Activated CD8-positive, alpha-beta T cell treated with anti-CD3 and anti-CD28 coated beads for 36 hours (primary cell): ENCODE measurements at places on chromosomes 1 and 21. TPM values are rescaled to one million over a fixed set of nuclear protein-coding genes. Genes with fewer than 3 reads are reported as not detected.

- DNase-seq, result no peak
These were observed 73.8 kb upstream of the SSX2IP start for GRCh38 chr1:84763912-84764680.

GRCh38 chr1:147897029-147897752 is 5.4 kb upstream of the GJA8 start:
- DNase-seq, result no peak

GRCh38 chr1:20875198-20875973 is 88.3 kb upstream of the HP1BP3 start:
- no peak for DNase-seq

DNA sequence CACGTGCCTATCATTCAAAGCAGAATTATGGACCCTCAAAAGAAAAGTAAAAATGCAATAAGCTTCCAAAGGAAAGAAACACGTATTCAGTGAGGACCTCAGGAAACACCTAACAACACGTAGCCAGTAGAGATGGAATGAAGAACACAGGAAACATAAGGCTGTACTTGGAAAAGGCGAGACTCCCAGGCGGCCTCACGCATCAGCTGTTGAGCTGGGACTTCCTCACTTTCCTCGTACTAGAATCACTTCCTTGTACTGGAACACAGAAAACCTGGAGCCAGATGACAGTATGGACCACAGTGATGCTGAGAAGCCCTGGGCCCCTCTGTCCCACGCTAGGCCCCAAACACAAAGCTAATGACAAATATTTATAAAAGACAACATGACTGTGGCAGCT is 94.4 kb upstream of the BACE2 start:
- DNase-seq, result no peak

DNA sequence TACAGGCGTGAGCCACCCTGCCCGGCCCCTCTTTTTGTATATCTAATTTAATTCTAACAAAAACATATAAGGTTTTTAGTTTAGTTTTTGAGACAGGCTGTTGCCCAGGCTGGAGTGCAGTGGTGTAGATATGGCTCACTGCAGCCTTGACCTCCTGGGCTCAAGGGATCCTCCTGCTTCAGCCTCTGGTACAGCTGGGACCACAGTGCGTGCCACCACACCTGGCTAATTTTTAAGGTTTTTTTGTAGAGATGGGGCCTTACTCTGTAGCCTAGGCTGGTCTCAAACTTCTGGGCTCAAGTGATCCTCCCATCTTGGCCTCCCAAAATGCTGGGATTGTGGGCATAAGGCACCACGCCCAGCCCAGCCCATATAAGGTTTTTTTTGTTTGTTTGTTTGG is 18.8 kb downstream of the ENSA start:
- no peak for DNase-seq

DNA sequence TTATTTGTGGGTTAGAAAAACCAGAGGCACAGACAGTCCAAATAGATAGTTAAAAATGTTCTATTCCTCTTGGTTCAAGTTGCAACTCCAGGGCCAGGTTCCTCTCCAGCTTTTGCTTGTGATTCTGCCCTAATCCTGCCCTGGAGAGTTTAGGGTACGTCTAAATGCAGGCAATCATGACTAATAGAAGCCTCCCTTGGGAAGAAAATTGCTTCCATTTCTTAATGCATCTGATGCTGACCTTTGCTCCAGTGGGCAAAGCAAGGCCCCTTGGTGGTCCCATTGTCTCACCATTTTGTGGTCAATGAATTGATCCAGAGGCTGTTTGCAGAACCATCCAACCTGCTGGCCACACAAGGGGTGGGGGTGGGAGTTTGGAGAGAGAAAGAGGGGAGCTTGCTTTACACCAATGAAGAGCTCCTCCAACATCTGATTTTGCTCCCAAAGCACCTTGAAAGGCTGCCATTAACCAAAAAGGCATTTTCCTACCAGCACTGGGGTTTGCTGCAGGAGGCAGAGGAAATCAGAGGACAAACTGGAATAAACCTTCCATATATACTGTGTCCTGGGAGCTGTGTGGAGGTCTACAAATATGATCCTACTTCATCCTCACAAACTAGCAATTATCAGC is 31.3 kb downstream of the C8B start:
- no peak for DNase-seq

- DNase-seq, result no peak
These were observed 13.7 kb downstream of the PYHIN1 start for GRCh38 chr1:158945061-158945460.

GRCh38 chr1:24501371-24502064 is 1.1 kb upstream of the RCAN3 start:
- DNase-seq, result peak; percentile 71

- no peak for DNase-seq
These were observed 28.5 kb downstream of the KNCN start for GRCh38 chr1:46522969-46523320.

- no peak for DNase-seq
These were observed 20.5 kb upstream of the ZBTB18 start for GRCh38 chr1:244030481-244031040.

GRCh38 chr21:26973226-26973625 is 6.3 kb upstream of the ADAMTS5 start:
- DNase-seq, result no peak

GRCh38 chr21:17725339-17725738 is 93.8 kb downstream of the C21orf91 start:
- no peak for DNase-seq

DNA sequence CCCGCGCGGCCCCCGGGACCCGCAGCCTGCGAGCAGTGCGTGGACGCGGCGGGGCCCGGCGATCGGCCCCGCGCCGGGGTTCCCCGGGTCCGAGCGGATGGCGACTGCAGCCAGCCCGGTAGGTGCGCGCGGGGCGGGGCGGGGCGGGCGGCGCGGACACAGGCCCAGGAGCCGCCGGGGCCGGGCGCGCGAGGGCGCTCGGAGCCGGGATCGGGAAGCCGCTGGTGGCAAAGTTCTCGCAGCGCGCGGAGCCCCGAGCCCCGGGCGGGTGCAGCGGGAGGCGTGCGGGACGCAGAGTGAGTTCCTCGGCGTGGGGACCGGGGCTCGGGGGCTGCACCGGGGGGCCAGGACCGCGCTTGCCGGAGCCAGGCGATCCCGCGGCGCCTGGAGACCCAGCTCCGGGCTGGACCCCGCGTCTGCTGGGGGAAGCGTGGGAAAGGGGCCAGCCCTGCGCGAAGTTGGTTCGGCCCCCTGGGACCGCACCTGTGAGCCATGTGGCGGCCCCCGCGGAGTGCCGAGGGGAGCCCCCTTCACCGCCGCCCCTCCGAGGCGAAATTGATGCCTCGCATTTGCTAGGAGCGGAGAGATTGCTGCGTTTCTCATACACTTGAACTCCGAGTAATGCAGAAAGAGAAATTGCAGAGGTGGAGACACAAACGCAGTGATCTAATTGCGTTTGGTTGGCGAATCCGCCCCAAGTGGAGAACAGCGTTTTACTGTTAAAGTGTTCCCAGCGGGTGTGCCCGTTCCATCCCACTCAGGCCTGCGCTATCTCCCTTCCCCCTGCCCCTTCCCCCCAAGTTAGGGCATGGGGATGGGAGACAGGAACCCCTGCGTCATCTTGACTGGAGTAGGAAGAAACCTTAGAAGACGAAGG is 228.9 kb upstream of the TMEM51 start:
- DNase-seq, result peak; percentile 17

DNA sequence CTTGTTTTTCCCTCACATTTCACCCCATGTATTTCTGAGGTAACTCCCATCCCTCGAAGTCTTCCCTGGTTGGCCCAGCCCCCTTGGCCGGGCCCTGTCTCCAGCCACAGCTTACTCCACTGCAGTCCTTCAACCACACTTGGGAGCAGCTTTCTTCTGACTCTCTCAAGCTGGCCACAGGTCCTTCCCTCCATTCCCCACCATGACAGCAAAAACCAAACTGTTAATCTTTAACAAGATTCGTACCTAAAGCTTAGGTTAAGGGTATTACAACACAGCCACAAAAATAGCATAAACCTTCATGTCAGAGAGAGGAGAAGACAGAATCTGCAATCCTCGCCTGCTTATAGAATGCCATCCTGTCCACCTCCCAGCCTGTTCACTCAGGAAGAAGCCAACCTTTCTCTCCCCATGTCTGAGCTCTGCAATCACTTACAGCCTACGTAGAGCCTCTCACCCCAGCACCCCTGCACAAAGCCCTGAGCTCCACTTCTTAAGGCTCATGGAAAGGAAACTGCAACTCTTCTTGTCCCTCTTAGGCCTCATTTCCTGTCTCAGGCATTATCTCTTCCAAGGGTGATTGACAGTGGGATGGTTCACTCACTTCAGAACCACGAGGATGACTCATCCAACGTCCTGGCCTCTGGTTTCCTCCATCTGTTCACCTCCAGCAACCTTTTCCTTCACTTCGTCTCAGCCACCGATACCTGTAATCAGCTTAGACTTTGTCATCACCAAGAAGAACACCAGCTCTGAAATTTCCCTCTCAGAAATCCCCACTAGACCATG is 72.8 kb downstream of the CD2 start:
- DNase-seq, result peak; percentile 90

DNA sequence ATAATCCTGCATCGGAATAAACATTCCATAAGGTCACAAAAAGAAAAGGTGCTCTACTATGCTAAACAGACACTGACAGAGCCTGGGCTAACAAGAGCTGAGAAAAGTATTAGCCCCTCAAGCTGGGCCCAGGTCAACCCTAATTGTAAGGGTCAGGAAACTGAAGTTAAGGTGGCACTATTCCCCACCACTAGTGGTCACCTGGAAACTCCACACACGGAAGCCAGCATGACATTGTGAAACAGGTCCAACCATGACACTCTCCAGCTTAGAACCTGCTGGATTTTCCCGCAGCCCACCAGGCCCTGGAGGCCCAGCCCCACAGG is 1.2 kb downstream of the PTTG1IP start:
- no peak for DNase-seq

GRCh38 chr1:165075725-165076370 is 280.7 kb downstream of the LMX1A start:
- DNase-seq, result peak; percentile 3

DNA sequence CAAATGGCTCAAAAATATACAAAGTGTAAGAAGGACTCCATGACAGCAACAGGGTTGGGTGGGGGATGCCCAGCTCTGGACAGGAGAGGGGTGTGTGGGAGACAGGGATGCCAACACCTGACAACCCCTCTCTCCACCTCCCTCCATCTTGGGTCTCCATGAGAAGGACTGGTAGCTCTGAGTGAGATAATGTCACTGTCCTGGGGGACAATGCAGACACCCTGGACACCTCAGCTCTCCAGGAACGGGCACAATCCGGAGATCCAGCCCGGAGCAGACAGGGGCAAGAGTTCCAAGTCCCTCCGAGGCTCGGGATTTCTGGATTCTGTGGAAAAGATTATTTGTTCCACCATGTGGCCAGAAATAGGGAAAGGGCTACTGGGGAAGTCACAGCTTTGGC is 122.5 kb downstream of the GLIS1 start:
- no peak for DNase-seq

DNA sequence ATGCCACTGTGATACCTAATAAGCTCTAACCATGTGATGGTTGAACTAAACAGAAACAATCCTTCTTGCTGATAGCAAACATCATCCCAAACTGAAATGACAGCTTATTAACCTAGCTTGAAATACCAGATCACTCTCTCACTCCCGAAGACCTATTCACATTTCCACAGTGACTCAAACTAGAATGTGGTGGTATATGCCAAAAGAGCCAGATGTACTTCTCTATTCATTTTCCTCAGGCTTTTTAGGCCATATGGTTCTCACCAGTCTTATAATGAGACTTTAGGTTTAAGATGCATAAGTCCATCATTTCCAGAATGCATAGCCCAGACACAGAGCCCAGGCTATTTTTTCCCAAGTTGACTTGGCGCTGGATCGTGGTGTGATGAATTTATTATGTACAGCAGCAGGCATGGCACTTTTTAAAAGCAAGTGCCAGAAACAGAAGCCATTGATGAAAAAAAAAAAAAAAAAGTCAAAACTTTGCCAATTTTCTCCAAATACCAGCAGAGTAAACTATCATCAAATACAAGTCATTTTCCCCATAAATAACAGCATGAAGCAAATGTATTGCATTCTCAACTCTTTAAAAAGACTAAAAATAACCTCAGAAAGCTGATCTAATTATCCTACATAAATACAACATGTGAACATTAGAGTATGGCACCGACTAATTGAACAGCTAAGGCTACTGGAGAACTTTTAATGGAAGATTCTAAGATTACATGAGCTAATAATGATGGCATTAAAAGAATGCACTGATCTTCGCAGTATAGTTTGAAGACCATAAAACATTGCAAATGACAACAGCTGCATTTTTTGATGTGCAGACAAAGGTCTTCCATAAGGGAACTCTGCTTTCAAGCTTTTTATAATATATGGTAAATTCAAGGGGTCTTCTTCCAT is 365.4 kb downstream of the LRRIQ3 start:
- no peak for DNase-seq

GRCh38 chr1:91712393-91712792 is 173.6 kb downstream of the TGFBR3 start:
- DNase-seq, result no peak

GRCh38 chr1:224563666-224564065 is 52.5 kb upstream of the CNIH3 start:
- no peak for DNase-seq

GRCh38 chr1:26070963-26071342 is 3.5 kb upstream of the TRIM63 start:
- DNase-seq, result no peak

GRCh38 chr1:197485790-197486189 is 217.7 kb downstream of the CRB1 start:
- no peak for DNase-seq

- DNase-seq, result peak; percentile 55
These were observed 27.5 kb upstream of the COL9A2 start for GRCh38 chr1:40344597-40344996.

Gene IPP
- 16.7 TPM for total RNA-seq

Gene FUCA1
- total RNA-seq, result 4.8 TPM

Gene MAD2L2
- total RNA-seq, result 86.5 TPM

Gene TGFB2
- not detected for total RNA-seq

Gene KCNK1
- total RNA-seq, result not detected

Gene RNF223
- not detected for total RNA-seq
